ENCODE measurements at places on chromosomes 2 and 18.

GRCh38 chr2:17614174-17614930, 73.9 kb downstream of the VSNL1 start:
- DNase-seq, result no peak

DNA sequence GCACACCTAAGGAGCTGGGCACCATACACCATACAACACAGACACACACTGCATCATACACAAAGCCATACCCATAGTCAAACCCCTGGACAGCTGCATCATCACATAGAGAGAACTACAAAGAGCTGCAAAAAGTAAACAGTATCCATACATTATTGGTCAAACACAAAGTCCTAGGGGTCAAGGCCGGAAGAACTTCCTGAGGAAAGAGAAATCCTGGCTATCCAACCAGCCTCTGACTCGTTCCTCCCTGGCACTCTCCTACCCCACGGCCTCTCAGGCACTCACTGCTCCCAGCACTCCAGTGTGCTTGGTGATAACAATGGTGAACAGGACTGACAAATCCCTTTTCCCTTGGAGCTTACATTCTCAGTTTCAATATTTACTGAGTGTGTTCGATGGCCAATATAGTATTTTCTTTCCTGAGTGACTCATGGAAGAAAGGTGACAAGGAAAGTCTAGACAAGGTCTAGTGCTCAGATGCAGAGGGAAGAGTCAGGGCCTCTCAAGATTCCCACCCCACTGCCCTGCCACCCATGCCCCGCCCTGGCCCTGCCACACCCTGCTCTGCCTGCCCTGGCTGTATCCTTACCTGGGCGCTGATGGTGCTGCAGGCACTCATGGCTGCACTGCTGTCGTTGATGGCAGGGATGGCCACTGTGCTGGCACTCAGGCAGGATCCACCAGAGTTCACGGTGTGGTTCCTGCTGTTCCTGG, 3.4 kb downstream of the CFAP65 start:
- no peak for DNase-seq

DNA sequence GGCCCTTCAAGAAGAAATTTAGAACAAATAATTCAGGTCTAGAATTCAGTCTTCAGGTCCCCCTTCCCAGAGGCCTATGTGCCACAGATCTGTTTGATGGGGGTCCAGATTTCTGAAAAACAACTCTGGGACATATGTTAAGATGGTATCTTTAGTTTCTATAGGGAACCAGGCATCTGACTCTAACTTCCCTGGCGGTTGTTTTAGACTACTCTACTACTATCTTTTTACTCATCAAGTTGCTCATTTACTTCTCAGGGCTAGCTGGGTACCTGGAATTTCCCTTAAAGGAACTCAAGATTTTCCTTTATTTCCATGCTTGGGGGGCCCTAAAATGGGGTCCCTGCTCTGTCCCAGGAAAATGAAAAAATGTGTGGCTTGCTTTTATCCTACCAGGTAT, 114.7 kb upstream of the RAB6C start:
- no peak for DNase-seq

GRCh38 chr2:145412155-145412554, 892.2 kb upstream of the ZEB2 start:
- no peak for DNase-seq

DNA sequence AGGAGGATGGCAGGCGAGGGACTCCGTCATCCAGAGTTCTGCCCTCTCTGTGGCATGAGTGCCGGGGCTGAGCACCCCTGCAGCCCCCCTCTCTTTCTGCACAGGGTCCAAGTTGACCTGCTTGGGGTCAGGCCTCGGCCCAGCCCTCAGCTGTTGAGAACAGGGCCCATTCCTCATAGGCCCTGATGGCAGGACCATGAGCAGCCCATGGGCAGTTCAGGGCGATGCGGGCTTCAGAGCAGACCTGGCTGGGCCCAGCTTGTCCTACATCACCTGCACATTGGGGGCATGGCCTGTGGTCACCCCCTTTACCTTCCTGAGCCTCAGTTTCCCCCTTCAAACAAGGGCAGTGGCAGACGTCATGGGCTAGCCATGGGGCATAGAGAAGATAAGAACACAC, 238.1 kb downstream of the SEPTIN10 start:
- no peak for DNase-seq

DNA sequence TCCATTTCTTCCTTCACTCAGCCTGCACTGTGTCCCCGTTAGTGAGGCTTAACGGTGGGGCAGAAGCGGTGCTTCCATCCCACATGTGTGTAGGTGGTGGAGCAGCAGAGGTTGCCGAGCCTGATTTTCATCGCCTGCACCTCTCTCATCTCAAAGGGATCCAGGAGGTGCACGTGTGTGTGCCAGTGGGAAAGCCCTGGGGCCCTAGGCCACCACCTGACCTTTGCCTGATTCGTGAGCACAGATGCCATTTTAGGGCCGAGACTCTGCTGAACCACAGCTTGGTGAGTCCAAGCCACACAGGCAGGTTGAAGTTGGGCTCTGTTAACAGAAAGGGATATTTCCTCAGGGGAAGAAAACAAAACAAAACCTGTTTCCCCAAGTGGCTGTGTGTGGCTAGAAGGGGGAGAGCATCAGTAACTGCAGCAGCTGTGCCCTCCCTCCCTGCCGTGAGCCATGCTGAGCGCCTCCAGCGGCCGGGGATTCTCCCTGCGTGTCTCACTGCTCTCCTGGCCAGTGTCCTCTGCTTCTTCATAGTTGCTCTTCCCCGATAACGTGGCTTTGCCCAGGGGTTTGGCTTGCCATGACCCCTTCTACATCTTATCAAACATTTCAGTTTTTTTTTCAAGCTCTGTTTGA, 81.5 kb downstream of the MAPRE2 start:
- DNase-seq, result peak; percentile 40

- DNase-seq, result no peak
Measured at GRCh38 chr2:5932556-5933469, 240.6 kb downstream of the SOX11 start.

DNA sequence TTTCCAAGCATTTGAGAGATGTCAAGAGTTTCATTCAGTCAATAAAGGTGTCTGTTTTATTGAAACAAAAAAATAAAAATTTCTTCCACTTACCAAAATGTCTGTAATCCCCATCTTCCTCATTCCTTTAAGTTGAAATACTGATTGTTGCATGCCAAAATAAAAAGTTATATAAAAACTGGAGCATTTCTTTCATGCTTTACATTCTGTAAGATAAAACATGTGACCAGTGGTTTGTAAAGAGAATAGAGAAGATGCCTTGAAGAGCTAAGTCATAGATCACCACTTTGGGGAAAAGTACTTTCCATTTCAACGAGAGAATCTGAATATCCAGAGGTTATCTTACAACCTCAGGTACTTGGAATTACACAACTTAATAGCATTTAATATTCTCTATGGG, 35.9 kb upstream of the MYO1B start:
- DNase-seq, result no peak

- no peak for DNase-seq
Measured at GRCh38 chr2:155382776-155383175, 684.3 kb downstream of the KCNJ3 start.

DNA sequence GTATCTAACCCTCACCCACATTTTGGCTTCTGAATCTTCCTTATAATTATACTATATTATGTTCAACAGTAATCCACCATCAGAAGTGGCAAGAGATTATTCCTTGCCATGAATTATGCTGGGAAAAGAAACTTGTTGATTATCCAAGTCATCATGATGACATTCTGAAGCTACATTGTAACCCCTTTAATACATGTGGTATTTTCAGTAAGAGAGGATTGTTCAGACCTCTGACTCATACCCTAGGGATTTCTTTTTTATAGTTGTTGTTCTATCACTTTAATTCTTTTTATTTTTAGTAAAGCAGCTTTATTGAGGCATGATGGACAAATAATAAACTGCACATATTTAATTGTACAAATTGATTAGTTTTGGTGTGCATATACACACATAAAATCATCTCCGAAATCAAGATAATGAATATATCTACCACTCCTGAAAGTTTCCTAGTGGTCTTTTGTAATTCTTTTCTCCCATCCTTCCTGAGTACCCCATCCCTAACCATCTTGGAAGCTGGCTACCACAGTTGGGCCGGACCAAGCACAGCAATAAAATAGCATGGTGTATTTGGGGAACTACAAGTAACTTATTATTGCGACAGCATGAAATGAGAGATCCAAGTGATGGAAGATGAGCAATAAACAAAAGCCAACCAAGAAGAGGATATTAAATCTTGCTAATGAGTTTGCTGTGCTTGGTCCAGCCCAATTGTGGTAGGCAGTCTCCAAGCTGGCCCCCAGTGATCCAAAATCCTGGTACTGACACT, 159.9 kb downstream of the BARD1 start:
- no peak for DNase-seq

DNA sequence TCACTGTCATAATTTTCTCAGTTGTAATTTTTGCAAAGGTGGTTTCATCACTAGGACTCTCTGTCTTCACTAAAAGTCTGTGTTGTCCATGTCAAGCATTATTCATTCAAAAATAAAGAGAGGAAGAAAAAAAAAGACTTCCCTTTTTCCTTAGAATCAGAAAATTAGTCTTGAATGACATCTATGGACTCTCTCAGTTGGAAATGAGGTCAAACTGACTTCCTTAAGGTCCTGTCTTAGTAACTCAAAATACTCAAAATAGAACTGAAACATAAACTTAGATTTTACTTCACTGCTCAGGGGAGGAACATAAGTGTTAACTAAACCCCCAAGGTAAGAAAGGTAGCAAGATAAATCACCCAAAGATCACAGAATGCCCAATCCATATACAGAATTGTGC, 2.2 kb upstream of the ZNF407 start:
- DNase-seq, result no peak

DNA sequence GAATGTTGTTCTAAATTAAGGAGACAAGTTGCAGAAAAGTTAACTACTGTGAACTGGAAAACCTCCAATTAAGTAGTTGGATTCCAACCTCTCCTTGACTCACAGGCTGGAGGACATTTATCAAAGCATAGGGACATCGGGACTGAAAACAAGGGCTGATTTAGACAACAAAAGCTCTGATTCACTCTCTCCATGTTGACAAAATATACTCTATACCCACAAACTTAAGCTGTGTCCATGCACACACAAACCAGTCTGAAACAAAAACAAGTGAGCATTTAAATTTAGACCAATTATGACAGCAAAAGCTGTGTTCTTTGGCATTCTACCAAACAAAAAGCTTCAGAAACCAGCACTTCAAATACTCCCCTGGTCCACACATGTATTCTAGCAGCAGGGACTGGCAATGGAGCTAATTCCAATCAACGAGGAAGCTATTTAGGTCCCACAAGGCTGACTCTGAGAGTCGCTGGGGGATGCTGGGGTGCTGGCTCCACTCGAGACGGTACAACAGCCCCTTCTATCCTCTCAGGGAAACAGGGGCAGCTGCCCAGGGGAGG, 71.4 kb downstream of the NXPH2 start:
- no peak for DNase-seq

DNA sequence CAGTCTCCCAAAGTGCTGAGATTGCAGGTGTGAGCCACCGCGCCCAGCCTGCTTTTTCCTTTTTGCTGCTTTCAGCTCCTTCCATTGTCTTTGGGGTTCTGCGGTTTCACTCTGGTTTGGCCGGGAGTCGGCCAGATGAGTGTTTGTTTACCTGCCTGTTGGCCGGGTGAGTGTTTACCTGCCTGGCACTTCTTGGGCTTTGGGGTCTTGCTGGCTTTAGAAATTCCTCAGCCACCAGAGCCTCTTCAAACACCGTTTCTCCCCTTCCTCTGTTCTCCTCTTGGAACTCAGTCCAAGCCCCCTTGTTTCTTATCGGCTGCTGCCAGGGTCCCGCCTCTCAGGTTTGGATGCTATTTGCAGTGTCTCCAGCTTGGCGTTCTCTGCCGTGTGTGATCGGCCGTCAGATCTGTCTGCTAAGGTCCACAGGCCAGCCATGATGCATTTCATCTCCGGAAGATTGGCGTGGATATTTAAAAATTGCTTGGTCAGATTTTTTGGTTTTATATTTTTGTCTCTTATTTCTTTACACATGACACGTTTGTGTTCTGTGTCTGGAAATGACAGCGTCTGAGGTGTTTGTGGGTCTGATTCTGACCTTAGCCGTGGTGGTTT, 14.2 kb upstream of the GAL3ST2 start:
- DNase-seq, result no peak

- no peak for DNase-seq
Measured at GRCh38 chr2:143988082-143988481, 531.8 kb downstream of the ZEB2 start.

GRCh38 chr18:22250591-22250996, 81.2 kb downstream of the GATA6 start:
- no peak for DNase-seq

DNA sequence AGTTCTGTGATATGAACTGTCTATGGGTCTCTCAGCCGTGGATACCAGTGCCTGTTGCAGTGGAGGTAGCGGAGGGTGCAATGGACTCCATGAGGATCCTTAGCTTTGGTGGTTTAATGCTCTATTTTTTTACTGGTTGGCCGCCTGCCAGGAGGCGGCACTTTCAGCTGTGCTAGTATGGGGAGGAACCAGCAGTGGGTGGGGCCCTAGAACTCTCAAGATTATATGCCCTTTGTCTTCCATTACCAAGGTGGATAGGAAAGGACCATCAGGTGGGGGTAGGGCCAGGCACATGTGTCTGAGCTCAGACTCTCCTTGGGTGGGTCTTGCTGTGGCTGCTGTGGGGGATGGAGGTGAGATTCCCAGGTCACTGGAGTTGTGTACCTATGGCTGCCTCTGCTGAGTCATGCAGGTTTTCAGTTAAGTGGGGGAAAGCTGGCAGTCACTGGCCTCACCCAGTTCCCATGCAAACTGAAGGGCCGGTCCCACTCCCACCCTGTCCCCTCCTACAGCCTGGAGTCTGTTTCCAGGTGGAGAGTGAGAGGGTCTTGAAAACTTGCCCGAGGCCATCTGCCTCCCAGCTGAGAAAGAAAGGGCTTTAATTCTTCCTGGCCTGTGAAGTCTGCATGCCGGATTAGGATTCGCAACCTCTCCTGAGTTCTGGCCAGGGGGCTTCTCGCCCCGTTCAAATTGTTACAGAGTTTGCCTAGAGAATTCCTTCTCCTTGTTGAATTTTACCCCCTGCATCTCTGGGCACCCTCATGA, 14.5 kb downstream of the KCNS3 start:
- no peak for DNase-seq

GRCh38 chr2:124254621-124255020, 229.5 kb downstream of the CNTNAP5 start:
- no peak for DNase-seq
